Activated CD4-positive, alpha-beta T cell treated with anti-CD3 and anti-CD28 coated beads for 24 hours (primary cell): ENCODE measurements at places on chromosomes 1 and 21.

DNA sequence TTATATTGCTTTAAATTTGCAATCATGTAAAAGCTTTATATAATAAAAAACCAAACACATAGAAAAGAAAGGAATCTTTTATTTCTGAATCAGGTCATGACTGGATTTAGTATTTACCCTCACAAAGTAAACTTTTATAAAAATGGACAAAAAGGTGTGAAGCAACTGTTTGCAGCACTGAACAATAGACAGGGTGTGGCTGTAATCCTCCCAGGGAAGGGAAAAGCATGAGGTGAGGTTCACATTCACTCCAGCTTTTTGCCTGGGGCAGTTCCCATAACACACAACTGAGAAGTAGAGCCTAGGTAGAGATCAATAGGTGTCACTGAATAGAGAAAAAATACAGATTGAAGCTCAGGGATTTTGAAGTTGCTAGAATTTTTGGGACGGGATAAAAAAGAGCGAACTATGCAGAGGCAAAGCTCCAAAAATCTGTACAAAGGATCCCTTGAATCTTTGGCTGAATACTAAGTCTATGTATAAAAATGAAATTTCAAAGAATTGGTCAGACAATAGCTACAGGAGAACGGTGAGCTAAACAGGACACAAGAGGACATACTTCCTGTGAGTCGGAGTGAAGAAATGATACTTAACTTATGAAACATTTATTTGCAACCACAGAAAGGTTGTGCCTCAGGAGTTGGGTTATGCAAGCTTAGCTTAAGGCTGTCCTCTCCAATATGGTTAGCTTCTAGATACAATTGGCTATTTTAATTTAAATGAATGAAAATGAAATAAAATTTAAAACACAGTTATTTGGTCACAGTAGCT, 162.0 kb upstream of the ZP4 start:
- DNase-seq, result no peak

DNA sequence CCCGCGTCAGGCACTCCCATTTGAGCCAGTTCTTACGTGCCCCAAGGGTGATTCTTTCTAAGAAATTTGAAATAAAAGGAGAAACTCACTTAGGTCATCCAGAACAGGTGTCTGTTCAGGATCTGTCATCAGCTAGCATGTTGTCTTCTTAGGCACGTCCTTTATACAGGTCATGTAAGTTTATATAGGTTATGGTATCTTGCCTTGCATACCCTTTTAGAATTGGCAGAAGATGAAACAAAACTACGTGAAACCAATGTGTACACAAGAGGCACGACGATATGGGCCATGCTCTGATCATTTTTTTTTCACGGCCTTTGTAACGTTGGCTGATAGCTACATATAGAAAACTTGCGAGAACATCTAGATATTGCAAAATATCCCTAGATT, 579 bp upstream of the GTF2B start:
- DNase-seq, result no peak

GRCh38 chr1:212753749-212754148, 37.8 kb downstream of the NSL1 start:
- no peak for DNase-seq

DNA sequence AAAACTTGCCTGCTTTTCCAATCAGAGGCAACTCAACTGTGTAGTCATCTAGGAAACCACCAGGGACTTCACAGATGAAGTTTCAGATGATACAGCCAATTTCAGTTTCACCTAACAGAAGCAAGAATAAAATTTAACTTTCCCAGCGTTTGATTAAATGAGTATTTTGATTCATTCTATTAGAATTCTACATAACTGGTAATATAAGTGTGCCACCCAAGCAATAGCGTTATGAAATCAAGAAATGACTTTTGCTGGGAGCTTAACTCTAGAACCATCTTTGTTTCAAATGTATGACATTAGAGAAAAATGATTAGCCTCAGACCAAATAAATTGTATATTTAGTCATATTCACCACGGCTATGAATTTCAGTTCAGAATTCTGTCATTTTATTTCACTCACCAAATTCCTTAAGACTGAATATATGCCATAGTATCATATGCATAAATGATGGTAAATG, 239.3 kb downstream of the NRIP1 start:
- no peak for DNase-seq

GRCh38 chr1:194069168-194069830, 882.9 kb upstream of the B3GALT2 start:
- DNase-seq, result no peak

DNA sequence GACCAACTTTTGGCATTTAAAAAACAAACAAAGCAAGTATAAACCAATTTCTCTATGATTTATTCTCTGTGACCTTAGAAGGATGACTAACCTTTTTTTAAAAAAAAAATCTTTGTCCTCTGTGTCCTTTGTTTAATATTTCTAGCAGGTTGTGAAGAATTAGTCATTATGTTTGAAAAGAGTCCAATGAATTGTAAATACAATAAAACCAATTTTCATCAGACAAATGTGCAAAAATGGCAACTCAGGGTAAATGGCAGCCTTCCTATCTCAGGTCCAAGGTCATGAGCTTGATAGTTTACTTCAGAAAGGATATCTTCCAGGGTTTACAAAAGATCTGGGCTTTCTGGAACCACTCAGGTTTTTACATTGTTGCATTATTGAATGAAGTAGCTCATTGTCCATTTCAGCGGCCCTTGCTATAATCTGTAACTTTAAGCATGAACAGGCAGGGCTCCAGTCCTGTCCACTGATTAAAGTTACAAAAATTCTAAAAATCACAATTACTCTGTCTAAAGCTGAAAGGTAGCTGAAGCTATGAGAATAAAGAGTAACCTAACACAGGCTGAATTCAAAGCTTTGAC, 11.7 kb upstream of the MAP3K21 start:
- DNase-seq, result no peak

GRCh38 chr21:43741423-43742096, 22.6 kb downstream of the PDXK start:
- no peak for DNase-seq

GRCh38 chr1:202843081-202843480, 32.3 kb downstream of the PCAT6 start:
- no peak for DNase-seq

DNA sequence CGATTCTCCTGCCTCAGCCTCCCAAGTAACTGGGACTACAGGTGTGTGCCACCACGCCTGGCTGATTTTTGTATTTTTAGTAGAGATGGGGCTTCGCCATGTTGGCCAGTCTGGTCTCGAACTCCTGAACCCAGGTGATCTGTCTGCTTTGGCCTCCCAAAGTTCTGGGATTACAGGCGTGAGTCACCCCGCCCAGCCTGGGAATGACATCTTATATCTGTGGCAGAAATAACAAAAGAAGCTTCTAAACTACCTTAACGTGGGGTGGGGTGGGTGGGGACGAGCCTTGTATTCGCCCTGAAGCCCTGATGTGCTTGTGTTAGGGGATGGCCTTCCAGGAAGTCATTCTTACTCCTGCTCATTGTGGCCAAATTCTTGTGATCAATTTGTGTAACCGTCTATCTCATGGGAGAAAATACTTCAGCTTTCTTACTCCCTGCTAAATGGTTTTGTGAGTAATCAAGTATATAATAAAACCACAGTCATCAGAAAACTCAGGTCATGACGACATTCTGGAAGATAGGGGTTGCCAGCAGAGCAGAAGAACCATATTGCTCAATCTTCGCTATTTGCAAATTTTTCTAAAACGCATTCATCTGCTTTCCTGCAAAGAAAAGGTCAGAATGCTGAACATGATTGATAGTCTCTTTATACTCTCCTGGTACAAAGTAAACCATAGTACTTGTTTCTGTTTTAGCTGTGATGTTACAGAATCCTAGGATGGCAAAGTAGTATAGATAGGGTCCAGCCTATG, 63.2 kb downstream of the DIRAS3 start:
- no peak for DNase-seq

DNA sequence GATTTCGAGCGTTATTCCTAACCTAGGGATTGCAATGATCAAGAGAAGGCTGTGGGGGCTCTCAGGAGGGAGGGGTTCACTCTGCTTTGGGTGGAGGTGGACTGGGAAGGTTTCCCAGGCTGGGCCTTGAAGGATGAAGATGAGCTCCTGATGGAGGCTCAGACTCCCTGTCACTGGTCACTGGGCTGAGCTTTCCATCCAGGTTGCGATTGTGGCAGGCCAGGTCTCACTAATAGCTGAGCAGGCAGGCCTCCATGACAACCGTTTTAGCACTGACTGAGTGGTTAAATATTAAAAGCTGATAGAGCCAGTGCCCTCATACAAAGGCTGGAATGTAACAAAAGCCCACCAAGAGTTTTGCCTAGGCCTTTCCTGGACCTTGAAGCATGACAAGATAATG, 36.2 kb upstream of the EFCAB14 start:
- no peak for DNase-seq

GRCh38 chr1:215600258-215600792, 33.2 kb downstream of the KCTD3 start:
- no peak for DNase-seq

DNA sequence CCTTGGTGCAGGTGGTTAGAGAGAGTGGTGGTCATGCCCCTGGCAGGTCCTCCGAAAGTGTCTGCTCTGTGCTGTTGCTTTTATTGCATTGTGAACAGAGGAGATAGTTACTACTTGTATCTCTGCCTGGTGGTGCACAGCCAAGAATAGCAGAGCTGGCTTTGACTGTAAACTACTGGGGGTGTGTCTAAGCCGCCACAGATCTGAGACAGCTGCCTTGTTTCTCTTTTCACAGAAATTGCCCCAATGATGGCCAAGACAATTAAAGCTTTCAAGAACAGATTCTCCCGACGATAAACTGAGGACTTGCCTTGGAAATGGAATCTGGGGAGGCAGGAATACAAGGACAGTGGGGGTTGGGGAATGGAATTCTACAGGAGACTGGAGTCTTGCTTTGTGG, 16.0 kb downstream of the ELOA start:
- DNase-seq, result no peak

DNA sequence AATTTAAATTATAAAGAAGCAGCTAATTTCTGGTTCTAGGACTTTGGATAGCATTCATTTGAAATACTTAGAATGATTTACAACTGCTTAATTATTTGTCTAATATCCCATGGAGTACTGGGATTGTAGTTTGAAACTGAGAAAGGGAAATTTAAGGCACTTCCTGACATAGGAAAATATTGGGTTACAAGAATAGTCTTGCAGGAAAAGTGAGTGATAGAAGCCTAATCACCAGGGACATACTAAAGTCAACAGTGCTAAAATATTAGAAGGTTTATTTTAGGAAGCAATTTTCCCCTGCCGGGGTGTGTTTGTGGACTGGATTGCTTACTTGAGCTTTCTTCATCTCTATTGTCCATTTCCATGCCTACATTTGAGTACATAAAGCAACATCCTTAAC, 661.6 kb downstream of the ADGRL2 start:
- DNase-seq, result no peak

GRCh38 chr1:99704356-99704816, 58.5 kb downstream of the PALMD start:
- no peak for DNase-seq

DNA sequence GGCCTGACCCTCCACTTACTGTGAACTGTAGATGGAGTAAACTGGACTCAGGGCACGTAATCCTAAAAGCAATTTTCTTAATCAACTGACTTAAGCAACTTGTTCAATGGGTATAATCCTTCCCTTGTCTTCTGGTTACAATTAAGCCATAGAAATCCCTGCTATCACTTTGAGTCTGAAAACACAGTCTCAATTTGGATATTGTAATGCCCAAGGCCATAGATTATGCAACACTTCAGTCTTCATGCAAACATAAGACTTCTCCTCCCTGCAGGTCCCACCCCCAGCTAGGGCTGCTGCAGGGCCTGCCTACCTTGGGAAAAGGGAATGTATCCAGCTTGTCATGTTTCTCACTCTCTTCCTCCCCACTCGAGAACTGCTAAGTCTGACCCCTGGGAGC, 6.2 kb upstream of the SLC5A9 start:
- no peak for DNase-seq

- DNase-seq, result no peak
These were observed 1047.6 kb upstream of the ADGRL4 start for GRCh38 chr1:80054129-80054528.

DNA sequence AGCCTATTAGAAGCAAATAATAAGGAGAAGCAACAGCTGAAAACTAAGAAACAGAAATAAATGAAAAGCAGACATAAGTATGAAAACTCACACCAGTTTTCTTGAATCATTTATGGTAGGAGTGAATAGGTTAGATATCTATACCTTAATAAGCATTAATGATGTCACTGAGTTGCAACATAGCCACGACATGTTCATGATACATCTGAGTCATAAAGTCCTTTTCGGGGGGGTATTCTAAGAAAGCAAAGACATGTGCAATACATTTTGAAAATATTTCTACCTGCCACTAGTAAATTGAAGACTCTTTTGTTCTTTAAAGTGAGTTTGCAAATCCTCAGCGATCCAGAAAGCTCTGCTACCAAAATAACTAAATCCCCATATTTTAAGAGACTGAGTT, 7.2 kb downstream of the CD34 start:
- no peak for DNase-seq

GRCh38 chr1:153866045-153866850, 56.5 kb downstream of the GATAD2B start:
- no peak for DNase-seq

DNA sequence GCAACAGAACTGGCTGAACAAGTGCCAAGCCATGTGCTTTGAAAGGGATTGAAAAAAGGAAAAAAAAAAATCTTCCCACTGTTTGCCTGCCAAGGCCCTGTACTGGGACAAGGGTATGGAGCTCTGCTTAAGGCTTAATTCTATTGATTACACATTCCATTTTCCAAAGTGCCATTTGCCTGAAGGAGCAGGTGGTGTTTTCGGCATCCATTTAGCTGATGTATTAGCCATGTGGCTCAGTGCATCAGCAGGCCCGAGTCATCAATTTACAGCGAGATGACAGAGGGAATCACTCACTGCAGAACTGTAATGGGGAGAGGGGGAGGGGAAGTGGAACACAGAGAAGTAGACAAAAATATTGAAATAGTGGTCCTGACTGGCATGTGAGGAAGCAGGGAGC, 144.2 kb upstream of the BEND5 start:
- no peak for DNase-seq

GRCh38 chr1:54804471-54805132, 3.5 kb upstream of the TTC22 start:
- no peak for DNase-seq

DNA sequence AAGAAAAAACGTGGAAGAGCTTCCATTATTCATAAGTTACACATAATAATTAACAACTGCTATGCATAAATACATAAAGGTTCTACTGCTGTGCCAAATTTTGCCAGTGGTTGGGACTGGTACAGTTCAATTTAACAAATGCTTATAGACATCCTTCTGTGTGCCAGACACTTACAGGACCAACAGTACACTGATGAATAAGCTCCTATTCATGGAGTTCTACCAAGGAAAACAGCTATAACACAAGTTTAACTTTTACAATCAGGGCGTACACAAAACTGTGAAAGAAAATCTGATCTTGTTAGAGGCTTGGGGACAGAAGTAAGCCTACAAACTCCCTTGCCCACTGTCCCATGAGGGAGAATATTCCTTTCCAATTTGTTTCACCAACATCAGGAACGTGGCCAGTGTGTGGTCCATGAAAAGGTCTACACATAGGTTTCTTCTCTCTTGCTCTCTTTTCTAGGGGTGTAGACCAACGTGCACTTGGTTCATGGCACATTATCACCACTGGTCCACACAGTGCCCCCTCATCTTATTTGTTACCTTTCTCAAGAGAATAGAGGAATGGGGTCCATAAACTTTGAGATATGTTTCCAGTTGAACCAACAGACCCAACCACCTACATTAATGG, 10.1 kb downstream of the NRIP1 start:
- no peak for DNase-seq

GRCh38 chr21:44085491-44086321, 21.5 kb upstream of the PWP2 start:
- no peak for DNase-seq
